ENCODE measurements at places on chromosomes 11 and 22.

DNA sequence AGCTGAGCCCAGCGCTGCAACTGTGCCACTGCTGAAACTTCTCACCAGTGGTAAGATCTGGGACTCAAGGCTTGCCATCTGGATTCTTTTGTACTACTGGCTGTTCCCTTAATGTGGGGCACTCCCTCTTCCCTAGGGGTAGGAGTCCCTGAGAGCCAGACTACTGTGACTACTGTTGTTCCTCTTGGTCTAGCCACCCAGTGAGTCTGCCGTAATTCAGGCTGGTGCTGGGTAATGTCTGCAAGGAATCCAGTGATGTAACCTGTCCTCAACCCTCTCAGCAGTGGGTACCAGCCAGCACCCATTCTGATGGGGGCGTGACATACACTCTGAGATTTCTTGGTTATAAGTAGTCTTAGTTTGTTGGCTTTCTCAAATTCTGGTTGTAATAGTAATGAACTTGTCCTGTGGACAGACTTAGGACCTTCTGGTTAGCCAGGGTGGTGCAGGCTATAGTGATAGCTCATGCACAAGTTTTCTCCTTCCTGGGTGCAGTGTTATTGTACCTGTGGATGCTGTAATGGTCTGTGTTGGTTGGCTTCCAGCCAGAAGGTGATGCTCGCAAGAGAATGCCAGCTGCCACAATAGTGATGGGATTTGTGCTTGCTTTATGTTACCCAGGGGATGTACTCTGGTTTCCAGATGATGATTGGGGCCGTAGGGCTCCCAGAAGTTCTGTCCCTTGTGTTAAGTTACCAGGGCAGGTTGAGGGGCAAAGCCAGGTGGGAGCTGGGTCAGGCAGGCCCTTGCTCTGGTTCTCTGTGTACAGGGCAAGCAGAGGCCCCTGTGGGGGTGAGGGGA lies 65.5 kb downstream of the ARHGAP42 start:
- DNase-seq = no peak

- no peak for DNase-seq
Observed at GRCh38 chr22:32570501-32570900, 95.9 kb downstream of the FBXO7 start.

GRCh38 chr11:67463680-67464410 lies 5.2 kb downstream of the TMEM134 start:
- DNase-seq = no peak

DNA sequence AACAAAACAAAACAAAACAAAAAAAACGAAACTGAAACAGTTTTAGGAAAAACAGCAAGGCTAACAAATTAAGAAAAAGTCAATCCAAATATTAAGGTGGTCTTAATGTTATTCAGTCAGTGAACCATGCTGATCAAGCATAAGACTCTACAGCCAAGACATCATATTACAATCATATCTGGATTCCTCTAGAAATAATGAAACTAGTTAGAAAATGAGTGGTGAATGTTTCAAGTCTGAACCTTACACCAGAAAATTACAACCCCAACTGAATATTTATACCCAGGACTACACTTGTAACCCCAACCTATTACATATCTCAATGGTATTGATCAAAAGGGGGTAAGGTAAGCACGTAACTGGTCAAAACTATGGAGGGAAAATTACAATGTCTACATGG lies 48.8 kb downstream of the ACAT1 start:
- no peak for DNase-seq

DNA sequence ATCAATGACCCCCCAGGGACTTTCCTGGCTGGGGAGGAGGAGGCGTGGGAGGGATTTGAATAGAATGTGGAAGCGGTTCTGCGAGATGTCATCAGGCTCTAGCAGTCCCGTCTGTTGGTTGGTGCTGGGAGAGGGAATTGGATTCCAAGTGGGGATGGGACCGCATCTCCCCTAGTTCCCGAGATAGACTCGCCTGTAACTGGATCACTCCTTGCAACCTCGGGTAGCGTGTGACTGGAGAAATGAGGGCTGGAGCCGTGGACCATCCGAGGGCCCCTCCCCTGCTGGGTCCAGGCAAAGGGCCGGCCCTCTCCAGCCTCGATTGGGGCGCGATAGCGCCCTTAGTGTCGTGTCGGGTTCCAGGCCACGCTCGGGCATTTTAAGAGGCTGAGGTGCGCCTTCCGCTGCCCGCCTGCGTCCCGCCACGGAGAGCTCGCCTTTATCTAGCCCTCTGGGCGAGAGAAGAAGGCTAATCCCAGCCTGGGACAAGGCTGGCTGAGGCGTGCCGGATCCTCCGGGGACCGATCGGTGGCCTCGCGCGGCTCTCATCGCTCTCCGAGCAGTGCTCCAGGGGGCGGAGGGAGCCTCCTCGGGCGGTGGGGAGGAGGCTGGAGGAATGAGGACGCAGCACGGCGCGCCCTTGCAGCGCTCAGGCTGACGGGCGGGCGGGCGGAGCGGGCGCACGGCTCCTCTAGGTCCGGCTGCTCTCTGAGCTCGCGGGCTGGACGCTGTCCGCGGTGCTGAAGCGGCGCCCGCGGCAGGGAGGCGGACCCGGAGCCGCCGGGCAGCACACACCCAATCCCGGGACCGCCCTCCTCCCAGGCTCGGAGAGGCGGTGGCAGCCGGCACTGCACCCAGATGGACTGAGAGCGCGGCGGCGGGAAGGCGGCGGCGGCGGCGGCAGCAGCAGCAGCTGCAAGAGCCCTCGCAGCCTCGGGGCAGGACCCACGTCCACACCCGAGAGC lies 107.8 kb downstream of the OSBP2 start:
- DNase-seq = peak; percentile 15

DNA sequence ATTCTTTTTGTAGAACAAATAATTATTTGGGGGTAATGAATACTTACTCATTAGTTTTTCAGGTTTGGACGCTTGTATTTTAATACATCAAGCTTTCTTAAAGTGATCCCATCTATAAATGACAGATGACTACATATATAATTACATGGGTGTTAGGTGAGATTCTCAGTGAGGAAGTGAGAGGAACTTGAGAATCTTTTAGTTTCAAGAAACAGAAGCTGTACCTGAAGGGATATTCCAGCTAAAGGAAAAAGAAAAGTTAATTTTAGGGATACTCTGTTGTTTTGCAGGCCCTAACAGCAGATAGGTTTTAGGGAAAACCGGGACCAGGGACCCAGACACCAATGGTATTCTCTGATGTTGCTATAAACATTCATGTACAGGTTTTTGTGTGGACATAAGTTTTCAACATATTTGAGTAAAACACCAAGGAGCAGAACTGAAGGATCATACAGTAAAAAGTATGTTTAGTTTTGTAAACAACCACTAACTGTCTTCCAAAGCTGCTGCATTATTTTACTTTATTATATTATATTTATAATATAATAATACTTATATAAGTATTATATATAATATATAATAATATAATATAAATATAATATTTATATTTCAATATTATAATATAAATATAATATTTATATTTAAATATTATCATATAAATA lies 24.1 kb upstream of the PHOX2A start:
- no peak for DNase-seq

GRCh38 chr22:36565159-36565507 lies 36.2 kb upstream of the EIF3D start:
- DNase-seq = no peak

DNA sequence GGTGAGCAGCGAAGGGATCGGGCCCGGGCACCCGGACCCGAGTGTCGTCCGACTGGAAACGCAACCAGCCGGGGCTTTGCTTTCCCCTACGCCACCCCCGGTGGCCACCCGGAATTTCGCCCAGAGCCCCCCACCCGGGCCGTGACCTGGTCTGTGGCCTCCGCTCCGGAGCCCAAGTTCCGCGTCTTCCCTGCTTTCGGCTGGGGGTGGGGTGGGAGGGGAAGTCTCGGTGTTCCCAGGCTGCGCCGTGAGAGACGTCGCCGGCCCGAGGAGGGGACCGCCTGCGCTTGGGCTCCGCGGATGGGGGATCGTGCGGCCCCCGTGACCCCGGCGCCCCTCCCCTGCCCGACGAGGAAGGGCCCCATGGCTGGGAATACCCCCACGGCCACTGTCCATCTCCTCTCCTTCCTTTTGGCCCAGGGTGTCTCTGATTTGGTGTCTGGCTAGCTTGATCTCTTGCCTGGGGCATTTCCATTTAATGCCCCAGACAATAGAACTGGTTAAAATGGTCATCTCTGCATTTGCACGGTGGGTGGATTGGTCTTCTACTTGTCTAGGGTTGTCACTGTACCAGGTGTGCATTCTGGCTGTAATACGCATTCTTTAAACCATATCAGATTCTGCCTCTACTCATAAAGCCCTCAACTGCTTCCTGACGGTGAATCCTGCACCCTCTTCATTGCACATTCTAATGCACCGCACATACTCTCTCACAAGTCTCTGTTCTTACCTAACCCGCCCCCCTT lies 789 bp downstream of the SIK2 start:
- DNase-seq = no peak

DNA sequence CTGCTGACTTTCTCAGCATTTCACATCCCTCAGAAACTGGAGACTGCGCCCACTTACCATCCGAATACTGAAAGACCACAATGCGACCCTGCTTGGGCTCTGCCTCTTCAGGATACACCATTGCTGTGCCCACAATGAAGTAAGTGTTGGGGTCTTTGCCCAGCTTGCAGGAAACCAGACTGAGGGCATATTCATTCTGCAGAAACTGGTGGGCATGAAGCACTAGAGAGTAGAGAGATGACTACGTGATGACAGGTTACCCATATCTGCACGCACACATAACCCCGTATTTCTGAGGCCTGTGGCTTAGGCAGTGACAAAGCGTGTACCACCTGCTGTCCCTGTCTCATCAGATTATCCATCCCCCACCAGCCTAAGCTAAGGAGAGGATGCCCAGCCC lies 14.6 kb upstream of the VWCE start:
- DNase-seq = no peak

DNA sequence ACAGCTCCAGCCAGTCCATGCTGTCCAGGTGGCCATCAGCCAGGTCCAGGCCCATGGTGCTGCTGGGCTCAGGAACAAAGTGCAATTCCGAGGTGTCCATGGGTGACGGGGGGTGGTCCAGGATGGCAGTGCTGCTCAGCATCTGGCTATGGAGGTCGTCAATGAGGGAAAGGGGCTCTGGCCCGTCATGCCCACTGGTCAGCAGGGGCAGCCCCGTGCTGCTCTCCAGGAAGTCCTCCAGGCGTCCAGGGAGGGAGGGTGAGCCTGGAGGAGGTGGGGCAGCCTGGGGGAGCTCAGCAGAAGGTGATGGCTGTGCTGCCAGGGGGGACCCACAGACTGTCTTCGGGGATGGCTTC lies 41.1 kb downstream of the SGSM3 start:
- DNase-seq = no peak
